ENCODE measurements at places on chromosomes 6 and 20.

DNA sequence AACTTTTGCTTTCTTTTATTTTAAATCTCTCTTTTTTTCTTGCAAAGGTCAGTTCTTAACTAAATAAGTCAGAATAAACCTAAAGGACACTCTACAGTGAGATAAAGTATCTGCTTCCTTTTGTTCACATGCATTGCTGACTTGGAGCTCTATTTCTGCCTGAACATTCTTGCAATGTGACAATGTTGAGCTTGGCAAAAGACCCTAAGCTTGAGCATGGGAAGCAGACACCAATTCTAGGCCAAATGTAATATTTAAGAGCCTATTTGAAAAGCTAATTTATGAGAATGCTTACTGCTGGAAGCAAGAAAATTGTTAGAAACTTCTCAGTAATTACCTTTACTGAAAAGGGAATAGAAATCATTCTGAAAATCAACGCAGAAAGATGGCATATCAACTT lies 556.2 kb downstream of the CBLN4 start:
- H3K27me3 ChIP-seq = no peaks in the 10 kb centered on the region
- no peaks in the 10 kb centered on the region for H3K36me3 ChIP-seq
- DNase-seq = no peak
- no peak overlapping the region for H3K4me3 ChIP-seq

- no peak overlapping the region for H3K27ac ChIP-seq
- no peaks in the 10 kb centered on the region for H3K27me3 ChIP-seq
- no peak overlapping the region for H3K4me3 ChIP-seq
- DNase-seq = no peak
- H3K4me1 ChIP-seq = peaks cover 12% of the 10 kb centered on the region
Measured at GRCh38 chr6:72865467-72865866, 243.6 kb downstream of the KCNQ5 start.

DNA sequence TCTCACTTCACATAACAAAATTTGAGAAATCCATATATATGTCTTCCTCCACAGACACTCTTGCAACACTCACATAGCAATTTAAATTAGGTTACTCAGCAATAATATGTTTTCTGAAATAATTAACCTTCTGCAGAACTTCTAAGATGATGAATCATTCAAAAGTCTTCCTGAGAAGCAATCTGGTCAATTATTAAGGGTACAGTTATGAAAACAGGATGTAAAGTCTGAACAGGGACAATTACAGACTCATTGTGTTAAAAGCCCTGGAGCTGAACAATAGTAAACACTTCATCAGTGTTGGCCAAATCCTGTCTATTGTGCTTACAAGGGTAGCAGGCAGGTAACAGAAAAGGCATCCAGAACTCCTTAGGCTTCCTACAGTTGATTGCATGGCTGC lies 75.4 kb downstream of the FILIP1 start:
- H3K36me3 ChIP-seq = no peaks in the 10 kb centered on the region
- no peaks in the 10 kb centered on the region for H3K4me1 ChIP-seq
- no peak for DNase-seq

DNA sequence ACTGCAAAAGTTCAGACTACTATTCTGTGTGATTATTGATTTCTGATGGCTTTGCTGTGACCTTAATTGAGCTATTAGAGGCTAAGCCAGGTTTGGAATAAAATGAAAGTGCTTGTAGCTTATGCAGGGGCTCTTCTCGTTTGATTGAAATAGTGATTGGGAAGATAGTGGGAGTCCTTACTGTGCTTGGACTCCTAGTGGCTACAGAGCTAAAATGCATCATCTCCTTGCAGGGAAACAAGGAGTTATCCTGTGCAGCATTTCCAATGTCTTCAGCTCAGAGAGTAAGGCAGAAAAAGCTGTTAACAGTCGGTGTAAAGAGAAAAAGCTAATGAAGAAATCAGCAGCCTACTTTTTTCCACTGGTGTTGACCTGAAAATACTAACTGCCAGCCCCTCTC lies 173.5 kb downstream of the SLC35F1 start:
- no peak overlapping the region for H3K4me3 ChIP-seq
- no peak overlapping the region for H3K27ac ChIP-seq
- H3K4me1 ChIP-seq = no peaks in the 10 kb centered on the region
- H3K27me3 ChIP-seq = no peaks in the 10 kb centered on the region
- no peaks in the 10 kb centered on the region for H3K36me3 ChIP-seq

GRCh38 chr20:2139250-2139649 lies 37.6 kb downstream of the STK35 start:
- H3K27ac ChIP-seq = no peak overlapping the region
- H3K4me1 ChIP-seq = no peaks in the 10 kb centered on the region
- peaks cover 69% of the 10 kb centered on the region for H3K36me3 ChIP-seq
- H3K4me3 ChIP-seq = no peak overlapping the region
- H3K27me3 ChIP-seq = no peaks in the 10 kb centered on the region

DNA sequence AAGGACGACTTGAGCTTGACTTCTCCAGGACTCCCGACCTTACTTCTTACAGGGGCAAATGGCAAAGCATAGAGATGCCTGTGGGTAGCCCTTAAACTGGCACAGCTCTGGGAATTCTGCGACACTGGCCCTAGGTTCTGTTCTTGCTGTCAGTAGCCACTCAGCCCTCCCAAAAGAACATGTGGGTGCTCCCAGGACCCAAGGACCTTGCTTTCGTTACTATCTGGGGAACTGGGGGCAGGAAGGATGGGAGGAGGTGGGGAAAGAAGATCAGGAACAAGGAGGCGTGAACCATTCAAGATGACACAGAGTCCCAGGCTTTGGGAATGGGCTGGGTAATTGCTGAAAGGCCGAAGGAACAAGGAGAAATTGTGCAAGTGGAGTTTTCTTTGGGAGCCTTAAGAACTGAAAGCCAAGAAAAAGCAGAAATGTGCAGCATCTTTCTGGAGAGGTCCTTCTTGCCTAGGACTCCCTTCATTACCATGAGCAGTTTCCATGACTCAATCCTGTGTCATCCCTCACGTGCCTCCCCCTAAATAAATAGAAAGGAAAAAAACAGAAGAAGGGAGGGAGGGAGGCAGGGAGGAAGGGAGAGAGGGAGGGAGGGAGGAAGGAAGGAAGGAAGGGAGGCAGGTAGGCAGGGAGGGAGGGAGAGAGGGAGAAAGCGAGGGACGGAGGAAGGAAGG lies 284.6 kb upstream of the FOXQ1 start:
- no peak overlapping the region for H3K27ac ChIP-seq
- DNase-seq = no peak
- H3K4me1 ChIP-seq = no peaks in the 10 kb centered on the region

GRCh38 chr6:138145402-138145801 lies 16.3 kb upstream of the ARFGEF3 start:
- H3K4me3 ChIP-seq = no peak overlapping the region
- H3K27me3 ChIP-seq = peaks cover 7% of the 10 kb centered on the region
- H3K27ac ChIP-seq = no peak overlapping the region
- no peaks in the 10 kb centered on the region for H3K36me3 ChIP-seq

GRCh38 chr6:162056745-162057144 lies 670.8 kb downstream of the PRKN start:
- H3K27me3 ChIP-seq = no peaks in the 10 kb centered on the region
- no peak overlapping the region for H3K27ac ChIP-seq

- peak overlapping the region; percentile 70 for H3K27ac ChIP-seq
- no peak overlapping the region for H3K4me3 ChIP-seq
- DNase-seq = peak; percentile 81
- H3K27me3 ChIP-seq = no peaks in the 10 kb centered on the region
Measured at GRCh38 chr6:7042056-7042653, 65.6 kb upstream of the RREB1 start.

GRCh38 chr6:33477864-33478263 lies 23.5 kb downstream of the ZBTB9 start:
- H3K36me3 ChIP-seq = no peaks in the 10 kb centered on the region
- DNase-seq = no peak
- no peaks in the 10 kb centered on the region for H3K27me3 ChIP-seq
- no peak overlapping the region for H3K27ac ChIP-seq
- no peaks in the 10 kb centered on the region for H3K4me1 ChIP-seq

GRCh38 chr20:4050203-4050980 lies 35.0 kb upstream of the RNF24 start:
- H3K36me3 ChIP-seq = no peaks in the 10 kb centered on the region
- no peaks in the 10 kb centered on the region for H3K27me3 ChIP-seq
- H3K4me1 ChIP-seq = peaks cover 14% of the 10 kb centered on the region
- no peak overlapping the region for H3K27ac ChIP-seq
- no peak overlapping the region for H3K4me3 ChIP-seq

GRCh38 chr6:150211700-150212511 lies 69.1 kb downstream of the PPP1R14C start:
- no peak for DNase-seq
- no peaks in the 10 kb centered on the region for H3K36me3 ChIP-seq
- no peak overlapping the region for H3K27ac ChIP-seq
- H3K4me3 ChIP-seq = no peak overlapping the region
- H3K27me3 ChIP-seq = no peaks in the 10 kb centered on the region
- no peaks in the 10 kb centered on the region for H3K4me1 ChIP-seq

- H3K4me3 ChIP-seq = no peak overlapping the region
- no peak for DNase-seq
- H3K4me1 ChIP-seq = no peaks in the 10 kb centered on the region
- no peak overlapping the region for H3K27ac ChIP-seq
Measured at GRCh38 chr20:24134284-24134683, 145.7 kb upstream of the GGTLC1 start.

DNA sequence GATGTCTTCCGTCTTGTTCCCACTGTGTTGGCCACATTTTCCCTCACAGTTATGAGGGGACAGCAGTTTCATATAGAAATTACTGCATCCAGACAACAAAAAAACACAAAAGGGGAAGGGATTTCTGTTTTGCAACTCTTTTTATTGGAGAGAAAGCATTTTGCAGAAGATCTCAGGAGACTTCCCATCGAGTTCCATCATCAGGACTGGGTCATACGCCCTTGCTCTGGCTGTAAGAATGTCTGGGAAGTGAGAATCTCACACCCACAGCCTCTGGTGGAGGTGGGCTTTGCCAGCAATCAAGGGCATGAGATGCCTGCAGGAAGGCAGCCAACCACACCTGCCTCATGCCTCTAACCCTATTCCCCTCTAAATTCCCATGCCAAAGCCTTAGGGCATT lies 5.8 kb upstream of the IGF2R start:
- peaks cover 87% of the 10 kb centered on the region for H3K4me1 ChIP-seq
- H3K27ac ChIP-seq = no peak overlapping the region
- DNase-seq = no peak
- H3K36me3 ChIP-seq = no peaks in the 10 kb centered on the region
